ENCODE measurements at places on chromosomes 3 and 15.
A peak's percentile ranks its signal among the peaks of the same experiment; 100 is the strongest.

GRCh38 chr3:104768886-104769285 lies 597.8 kb upstream of the ALCAM start:
- DNase-seq, result no peak

DNA sequence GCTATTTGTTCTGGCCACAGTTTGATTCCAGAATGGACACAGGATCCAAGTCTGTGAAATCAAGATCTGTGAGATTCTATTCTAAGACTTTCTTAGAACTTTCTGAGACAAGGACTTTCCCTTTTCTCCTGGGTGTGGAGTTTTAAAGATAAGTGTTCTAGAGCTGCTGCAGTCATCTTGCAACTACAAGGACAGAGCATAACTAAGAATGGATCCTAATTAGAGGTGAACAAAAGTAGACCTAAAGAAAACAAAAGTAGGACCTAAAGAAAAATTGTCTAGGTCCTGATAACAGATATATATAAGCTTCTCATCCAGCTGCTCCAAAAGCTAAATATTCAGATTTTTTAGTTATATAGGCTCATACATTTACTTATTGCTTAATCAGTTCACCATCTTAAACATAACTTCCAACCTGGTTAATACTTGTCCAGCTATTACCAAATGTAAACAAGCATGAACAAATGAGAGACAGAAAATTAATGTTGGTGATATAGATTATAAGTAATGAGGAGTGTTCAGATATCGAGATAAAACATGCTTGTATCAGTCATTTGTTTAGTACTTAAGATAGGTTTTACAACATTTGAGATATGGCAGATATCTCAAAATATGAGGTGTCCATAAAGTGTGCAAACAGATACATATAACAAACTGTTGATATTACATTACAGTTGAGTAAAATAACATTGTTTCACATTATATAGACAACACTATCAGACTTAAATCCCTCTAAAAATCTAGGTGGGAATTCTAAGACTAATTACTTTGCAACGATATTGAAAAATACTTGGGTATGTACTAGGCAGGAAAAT lies 75.1 kb downstream of the CD200 start:
- no peak for DNase-seq

DNA sequence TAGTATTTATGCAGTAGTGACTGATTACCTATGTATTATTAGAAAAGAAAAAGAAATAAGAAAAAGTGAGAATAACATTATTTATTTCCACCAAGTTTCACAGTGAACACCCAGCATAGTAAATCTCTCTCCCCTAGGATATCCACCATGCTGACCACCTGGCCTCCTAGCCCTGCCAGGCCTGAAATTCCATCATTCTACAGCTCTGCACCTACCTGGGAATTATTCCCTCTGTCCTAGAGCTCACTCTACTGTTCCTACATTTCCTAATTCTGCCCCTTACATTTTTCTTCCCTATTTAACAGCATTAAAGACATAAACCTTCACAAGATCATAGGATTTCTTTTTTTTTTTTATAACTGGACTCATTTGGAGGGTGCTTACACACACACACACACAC lies 525.3 kb upstream of the PPP2R3A start:
- DNase-seq, result no peak

GRCh38 chr3:46649436-46649835 lies 37.1 kb downstream of the FAM240A start:
- no peak for DNase-seq

DNA sequence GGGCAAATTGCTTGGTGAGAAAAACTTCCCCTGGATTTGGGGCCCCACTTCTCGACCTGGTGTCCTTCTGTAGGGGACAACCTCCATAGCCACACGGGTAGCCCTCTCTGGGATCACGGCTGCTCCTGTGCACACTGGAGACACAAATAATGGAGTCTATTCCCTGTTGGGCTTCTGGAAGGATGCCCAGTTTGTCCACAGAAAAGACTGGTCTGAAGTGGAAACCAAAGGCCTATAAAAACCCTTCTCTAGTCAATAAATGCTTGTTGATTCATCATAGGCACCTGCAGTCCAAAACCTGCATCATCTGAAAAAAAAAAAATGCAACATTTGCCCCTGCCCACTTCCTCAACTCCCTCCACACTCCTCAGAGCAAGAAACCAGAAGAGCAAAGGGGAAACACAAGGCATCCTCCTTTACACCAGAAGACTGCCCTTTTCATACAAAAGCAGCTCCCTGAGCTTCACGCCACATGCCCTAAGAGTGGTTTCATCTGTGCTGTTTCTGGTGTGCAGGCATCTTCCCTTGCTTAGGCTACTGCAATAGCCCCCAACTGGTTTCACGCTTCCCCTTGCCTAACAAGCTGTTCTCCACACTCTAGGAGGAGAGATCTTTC lies 36.3 kb downstream of the SRGAP3 start:
- DNase-seq, result no peak

DNA sequence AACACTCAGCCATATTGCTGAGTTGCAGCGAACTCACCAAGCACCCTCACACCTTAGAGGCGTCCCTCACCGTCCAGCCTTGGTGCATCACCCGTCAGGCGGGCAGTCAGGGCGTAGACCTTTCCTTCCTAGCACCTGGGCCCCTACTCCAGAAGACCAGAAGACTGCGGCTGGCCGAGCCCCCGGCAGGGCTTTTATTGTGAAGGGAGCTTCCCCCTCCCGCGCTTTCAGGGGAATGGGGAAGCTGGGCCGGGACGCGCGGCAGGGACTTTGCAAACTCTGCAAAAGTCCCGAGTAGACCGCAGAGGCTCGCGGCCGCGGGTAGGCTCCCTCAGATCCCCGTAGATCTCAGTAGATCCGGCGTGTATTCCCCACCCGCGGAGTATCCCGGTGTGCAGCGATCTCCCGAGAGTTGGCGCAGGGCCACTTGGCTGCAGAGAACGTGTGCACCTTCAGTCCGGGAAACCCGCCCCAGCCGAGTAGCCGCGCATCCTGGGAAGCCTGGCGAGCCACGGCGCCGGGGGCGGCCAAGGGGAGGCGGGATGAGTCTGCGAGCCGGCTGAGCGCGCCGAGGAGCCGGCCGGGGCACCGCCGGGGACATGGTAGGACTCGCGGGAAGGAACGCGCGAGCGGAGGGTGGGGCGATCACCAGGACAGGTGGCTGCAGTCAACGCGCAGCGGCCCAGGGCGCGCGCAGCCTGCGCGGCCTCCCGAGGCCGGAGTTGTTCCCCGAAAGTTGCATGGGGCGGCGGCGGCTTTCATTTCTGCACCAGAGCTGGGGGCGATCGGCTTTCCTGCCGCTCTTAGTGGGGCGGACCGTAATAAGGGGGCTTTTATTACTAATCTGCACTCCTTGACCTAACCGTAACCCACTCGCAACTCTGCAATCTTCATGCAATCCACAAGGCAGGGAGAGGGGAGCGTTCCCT lies at the start of gene GASK1A:
Gene GASK1A (plus strand): TSS at position 268 of the 929 bp plus-strand sequence. CDS start 332 bp downstream, at position 600.
- no peak for DNase-seq

DNA sequence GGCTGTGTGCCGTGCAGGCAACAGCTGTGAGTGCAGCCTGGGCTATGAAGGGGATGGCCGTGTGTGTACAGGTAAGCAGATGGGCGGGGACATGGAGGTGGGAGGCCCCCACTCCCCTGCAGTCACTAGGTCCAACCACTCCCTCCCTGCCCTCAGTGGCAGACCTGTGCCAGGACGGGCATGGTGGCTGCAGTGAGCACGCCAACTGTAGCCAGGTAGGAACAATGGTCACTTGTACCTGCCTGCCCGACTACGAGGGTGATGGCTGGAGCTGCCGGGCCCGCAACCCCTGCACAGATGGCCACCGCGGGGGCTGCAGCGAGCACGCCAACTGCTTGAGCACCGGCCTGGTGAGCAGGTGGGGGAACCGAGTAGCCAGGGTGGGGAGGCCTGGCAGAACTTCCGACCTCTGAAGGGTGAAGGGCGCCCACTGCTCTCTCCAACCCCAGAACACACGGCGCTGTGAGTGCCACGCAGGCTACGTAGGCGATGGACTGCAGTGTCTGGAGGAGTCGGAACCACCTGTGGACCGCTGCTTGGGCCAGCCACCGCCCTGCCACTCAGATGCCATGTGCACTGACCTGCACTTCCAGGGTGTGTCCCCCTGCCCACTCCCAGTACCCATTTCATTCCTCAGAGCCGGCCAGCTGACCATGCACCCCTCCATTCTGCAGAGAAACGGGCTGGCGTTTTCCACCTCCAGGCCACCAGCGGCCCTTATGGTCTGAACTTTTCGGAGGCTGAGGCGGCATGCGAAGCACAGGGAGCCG lies 11.6 kb downstream of the NT5DC2 start:
- no peak for DNase-seq

- no peak for DNase-seq
Observed at GRCh38 chr3:187516446-187517185, 148.4 kb downstream of the RTP4 start.

GRCh38 chr15:74156678-74157411 lies 16.7 kb upstream of the ISLR start:
- DNase-seq, result peak; percentile 55

GRCh38 chr15:64837502-64837901 lies 4.2 kb upstream of the PLEKHO2 start:
- no peak for DNase-seq

DNA sequence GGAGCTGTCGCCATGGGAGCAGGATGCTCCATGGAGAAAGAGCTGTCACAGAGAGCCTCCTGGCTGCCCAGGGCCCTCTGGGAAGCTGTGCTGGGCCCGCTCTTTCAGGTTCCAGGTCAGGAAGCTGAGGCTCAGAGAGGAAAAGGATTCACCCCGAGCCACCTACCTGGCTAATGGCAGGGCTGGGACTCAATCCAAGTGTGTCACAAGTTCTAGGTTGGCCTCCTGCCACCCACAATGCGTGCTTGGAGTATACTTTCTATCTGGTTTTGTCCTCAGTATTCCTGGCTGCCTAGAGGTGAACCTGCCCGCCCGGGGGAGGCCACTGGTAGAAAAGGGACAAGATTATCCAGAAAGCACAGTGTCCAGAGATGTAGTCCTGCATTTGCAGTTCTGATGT lies 23.6 kb downstream of the FAH start:
- DNase-seq, result no peak

- no peak for DNase-seq
Observed at GRCh38 chr15:76208084-76208785, 103.0 kb downstream of the ETFA start.

GRCh38 chr15:87538327-87538834 lies 718.2 kb downstream of the NTRK3 start:
- no peak for DNase-seq

DNA sequence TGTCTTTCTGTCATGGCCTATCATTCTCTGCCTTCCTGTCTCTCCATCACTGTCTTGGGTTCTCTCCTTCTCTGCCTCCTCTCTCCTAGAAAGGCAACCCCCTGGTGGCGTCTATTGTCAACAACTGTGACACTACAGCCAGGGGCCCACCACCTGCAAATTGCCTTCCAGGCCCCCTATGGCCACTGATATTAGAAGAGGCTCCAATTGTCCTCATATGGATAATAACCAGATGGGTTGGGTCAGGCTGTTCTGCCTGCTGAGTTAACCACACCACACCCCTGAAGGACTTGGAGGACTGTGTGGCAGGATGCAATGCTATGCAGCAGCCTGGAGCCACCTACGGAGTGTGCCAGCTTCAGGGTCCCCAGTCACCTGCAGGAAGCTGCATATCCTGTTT lies 665.0 kb downstream of the NTRK3 start:
- no peak for DNase-seq

DNA sequence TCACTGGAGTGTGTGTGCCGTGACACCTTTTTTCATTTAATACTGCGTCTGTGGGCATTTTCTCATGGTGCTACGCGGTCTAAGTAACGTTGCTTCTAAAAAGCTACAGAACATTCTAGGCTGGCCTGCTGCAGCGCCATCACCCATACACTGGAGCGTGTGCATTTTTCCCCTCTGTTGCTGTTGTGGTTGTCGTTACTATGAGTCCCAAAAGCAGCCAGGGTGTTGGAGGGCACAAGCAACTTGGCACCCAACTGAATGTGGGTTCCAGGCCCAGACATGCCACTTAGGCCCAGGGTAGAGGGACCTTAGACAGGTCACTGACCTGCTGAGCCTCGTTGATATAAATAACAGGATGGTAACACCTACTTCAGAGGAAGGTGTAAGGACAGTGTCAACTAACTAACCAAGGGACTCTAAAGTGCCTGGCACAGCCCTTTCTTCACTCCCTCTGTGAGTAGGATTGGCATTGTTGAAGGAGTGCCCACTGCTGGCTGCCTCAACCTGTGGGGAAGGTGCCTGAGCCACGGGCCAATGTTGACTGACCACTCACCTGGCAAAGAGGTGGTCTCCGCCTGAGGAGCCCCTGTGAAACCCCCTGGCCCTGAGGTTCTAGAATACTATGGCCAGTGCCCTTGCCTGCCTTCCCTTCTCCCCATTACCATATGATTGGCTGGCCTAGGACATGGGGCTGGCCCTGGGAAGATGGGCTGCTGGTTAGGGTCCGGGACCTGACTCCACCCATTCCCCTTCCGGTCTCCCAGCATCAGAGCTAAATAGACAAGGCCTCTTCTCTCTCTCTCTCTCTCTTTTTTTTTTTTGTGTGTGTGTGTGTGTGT lies 3.5 kb downstream of the CSK start:
- no peak for DNase-seq

DNA sequence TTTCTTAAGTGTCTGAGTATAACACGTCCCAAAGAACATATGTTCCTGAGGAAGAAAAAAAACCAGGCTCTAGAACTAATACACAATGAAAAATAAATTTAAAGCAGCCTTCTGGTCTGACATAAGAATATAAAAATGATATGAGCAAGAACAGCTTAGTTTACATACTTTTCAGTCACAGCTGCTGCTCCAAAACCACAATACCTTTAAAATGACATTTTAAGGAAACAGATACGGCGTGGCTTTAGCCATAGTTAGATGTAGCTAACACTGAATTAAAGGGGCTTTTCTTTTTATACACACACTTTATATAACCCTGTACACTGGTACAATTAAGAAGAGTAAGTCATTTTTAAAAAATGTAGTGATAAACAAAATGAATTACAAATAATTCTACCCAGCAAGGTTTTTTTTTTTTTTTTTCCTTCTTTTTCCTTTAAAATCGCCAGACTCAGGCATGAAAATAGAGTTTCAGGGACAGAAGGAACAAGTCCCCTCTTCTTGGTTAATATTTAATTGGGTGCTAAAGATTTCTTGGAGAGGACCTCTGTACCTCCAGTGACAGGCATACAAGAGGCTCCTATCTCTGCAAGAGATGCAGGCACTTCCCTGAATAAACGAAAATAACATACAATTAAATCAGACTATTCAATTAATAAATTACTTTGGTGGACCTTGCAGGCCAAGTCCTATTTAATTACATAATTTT lies 265.6 kb downstream of the FOXP1 start:
- no peak for DNase-seq
